Osteoblast (primary cell): ENCODE measurements at places on chromosomes 11 and 22. TPM values are rescaled to one million over a fixed set of nuclear protein-coding genes. Genes with fewer than 3 reads are reported as not detected.

The C11orf91 gene
- not detected in 2 replicates for total RNA-seq

The PTPRCAP gene
- total RNA-seq, result under 0.01 and 0.36 TPM in 2 replicates

The GRAMD1B gene
- total RNA-seq, result 15.2 and 16.8 TPM in 2 replicates

The CRYAB gene
- 54.3 and 55.4 TPM in 2 replicates for total RNA-seq

The NF2 gene
- total RNA-seq, result 72.7 and 84.0 TPM in 2 replicates

The ACTN3 gene
- under 0.01 TPM in 1 of 2 replicates, not detected in the other for total RNA-seq

The OR52H1 gene
- 0.29 and 0.36 TPM in 2 replicates for total RNA-seq

The KCNJ1 gene
- total RNA-seq, result not detected in 2 replicates

The MOV10L1 gene
- total RNA-seq, result 0.36 and 0.59 TPM in 2 replicates

The GRM5 gene
- total RNA-seq, result not detected in 2 replicates

The SEC14L6 gene
- total RNA-seq, result not detected in 2 replicates

The TRIM51 gene
- total RNA-seq, result not detected in 2 replicates

The RIMBP3C gene
- total RNA-seq, result 0.29 and 0.36 TPM in 2 replicates

DNA sequence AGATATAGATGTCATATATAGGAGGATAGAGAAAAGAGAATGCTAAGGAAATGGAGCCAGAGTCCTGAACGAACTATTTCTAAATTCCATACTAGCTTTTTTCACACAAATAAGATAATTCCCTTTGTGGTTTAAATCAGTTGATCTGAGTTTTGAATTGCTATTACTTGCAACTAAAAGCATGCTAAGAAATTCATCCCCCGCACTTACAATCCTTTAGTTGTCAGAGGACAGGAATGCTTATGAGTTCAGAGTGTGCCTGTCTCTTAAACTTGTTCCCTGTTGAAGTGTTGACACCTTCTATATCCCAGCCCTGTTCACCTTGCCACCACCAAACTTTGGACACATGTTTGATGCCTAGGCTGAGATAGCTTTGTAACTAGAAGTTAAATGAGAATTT, 406.2 kb downstream of the METTL15 start:
- H3K4me3 ChIP-seq, result no peak overlapping the region
- H3K27me3 ChIP-seq, result no peaks in the 10 kb centered on the region
- H3K36me3 ChIP-seq, result no peaks in the 10 kb centered on the region

GRCh38 chr11:17437366-17437765, 39.3 kb downstream of the ABCC8 start:
- H3K4me3 ChIP-seq, result no peak overlapping the region
- no peak for DNase-seq
- H3K27me3 ChIP-seq, result peaks cover 16% of the 10 kb centered on the region
- H3K27ac ChIP-seq, result no peak overlapping the region

DNA sequence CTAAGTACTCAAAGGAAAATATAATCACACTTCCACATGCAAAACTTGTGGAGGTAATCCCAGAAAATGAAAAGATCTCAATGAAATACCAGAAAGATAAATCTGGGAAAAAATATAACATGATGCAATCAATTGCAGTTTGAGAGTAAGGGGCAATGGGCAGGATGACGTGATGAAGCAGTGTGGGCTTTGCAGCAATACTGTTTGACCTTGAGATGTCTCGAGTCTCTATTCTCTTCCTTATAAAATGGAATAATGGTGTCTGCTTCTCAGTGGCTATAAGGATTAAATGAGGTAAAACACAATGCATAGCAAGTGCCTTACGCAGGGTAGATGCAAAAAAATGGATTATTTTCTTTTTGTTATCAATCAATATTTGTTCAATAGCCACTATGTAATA, 447.5 kb downstream of the BUD13 start:
- DNase-seq, result no peak
- no peak overlapping the region for H3K4me3 ChIP-seq
- no peaks in the 10 kb centered on the region for H3K27me3 ChIP-seq
- no peak overlapping the region for H3K27ac ChIP-seq
- no peaks in the 10 kb centered on the region for H3K36me3 ChIP-seq

- H3K27me3 ChIP-seq, result peaks cover 5% of the 10 kb centered on the region
- no peaks in the 10 kb centered on the region for H3K36me3 ChIP-seq
- H3K27ac ChIP-seq, result no peak overlapping the region
- H3K4me1 ChIP-seq, result no peaks in the 10 kb centered on the region
Measured at GRCh38 chr11:119880143-119880542, 151.1 kb upstream of the NECTIN1 start.

DNA sequence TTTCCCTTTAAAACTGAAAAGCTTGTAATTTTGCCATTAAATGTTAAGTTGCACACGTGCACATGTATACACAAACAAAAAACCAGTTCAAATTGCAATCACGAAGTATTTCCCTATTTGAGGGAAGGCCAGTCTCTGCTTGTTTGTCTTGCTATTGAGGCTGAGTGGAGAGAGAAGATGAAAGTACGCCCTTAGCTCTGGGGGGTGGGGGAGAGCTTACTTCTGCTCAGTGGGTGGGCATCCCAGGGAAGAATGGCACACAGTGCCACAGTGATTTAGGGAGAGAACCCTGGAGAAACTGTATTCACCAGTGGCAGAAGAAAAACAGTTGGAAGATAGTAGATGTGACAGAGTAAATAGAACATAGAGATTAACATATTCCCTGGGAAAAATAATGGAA, 8.7 kb downstream of the YAP1 start:
- no peak for DNase-seq
- H3K27ac ChIP-seq, result peak overlapping the region; percentile 60
- peaks cover 15% of the 10 kb centered on the region for H3K36me3 ChIP-seq
- no peak overlapping the region for H3K4me3 ChIP-seq
- H3K4me1 ChIP-seq, result peaks cover 72% of the 10 kb centered on the region

DNA sequence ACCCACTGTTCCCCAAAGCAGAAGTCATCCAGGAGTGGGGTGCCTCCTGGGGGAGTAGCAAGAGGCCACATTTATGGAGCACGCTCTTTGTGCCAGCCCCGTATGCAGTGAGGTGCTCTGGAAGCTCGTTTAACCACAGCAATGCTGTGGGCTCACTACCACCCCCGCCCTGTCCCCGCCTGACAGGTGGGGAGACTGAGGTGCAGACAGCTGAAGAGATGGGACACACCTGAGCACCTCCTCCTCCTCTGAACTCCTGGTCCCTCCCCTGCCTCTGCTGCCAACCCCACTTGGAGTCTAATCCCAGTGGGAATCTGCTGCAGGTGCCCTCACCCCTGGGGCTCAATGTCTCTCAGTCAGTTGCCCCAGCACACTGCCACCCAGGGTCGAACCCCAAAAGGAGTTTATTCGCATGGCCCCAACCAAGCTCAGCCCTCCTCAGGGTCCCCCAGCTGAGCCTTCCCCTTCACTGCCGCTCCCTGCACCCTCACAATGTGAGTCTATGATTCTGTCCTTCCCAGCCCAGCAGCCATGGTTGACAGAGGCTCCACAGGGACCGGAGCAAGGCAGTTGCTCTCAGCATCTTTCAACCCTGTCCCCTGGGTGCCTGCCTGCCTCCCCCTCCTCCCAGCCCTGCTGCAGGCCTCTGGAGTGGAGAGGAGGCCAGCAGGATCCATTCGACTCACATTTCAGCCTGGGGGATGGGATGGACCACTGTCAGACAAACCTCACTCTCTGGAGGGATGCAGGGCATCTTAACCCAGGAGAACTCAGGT, 13.3 kb upstream of the BCR start:
- H3K36me3 ChIP-seq, result no peaks in the 10 kb centered on the region
- no peak for DNase-seq
- no peaks in the 10 kb centered on the region for H3K4me1 ChIP-seq
- H3K27me3 ChIP-seq, result peaks cover 2% of the 10 kb centered on the region
- H3K4me3 ChIP-seq, result no peak overlapping the region

DNA sequence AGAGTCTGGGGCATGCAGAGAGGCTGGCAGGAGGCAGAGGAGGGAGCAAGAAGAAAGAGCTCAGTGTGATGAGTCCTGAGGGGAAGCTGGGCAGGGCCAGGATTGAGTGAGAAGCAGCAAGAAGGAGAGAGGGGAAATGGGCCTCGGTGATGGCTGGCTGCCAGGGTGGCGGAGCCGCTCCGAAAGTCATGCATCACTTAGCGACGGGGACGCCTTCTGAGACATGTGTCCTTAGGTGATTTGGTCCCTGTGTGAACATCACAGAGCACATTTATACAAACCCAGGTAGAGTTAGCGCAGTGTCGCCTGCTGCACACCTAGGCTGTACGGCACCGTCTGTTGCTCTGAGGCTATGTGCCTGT, 15.1 kb downstream of the TBC1D22A start:
- DNase-seq, result no peak
- no peak overlapping the region for H3K4me3 ChIP-seq
- no peak overlapping the region for H3K27ac ChIP-seq
- H3K27me3 ChIP-seq, result no peaks in the 10 kb centered on the region
- H3K4me1 ChIP-seq, result peaks cover 7% of the 10 kb centered on the region
- H3K36me3 ChIP-seq, result no peaks in the 10 kb centered on the region

- H3K27ac ChIP-seq, result no peak overlapping the region
- H3K36me3 ChIP-seq, result no peaks in the 10 kb centered on the region
- H3K4me3 ChIP-seq, result no peak overlapping the region
- H3K4me1 ChIP-seq, result no peaks in the 10 kb centered on the region
- DNase-seq, result peak; percentile 52
Measured at GRCh38 chr11:8242118-8242475, 21.6 kb downstream of the LMO1 start.

DNA sequence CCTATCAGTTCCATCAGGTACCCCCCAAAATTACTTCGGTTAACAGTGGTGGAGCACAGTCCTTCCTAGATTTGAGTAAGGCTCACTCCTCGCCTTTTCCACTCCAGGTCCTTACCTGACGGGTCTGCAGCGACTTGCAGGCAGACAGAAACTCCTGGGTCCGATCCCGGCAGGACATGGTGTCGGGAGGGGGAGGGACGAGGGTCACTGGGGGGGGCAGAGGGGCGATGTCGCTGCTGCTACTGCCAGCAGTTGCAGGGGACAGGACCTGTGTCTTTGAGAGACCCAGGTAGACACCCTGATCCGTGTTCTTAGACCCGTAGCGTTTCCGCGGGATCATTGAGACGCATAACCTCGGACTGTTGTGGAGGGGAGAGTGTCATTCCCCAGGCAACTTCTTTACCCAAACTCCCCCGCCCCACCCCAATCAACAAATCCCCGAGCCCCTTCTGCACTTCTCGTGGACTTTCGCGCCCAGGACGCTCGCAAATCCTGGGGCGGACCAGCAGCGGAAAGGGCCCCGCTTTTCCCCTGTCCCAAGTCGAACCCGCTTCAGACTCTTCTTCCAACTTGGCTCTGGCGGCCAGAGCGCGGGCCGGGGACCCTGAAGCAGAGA, 839 bp downstream of the STX5 start:
- no peaks in the 10 kb centered on the region for H3K27me3 ChIP-seq
- H3K4me1 ChIP-seq, result peaks cover 14% of the 10 kb centered on the region
- H3K36me3 ChIP-seq, result peaks cover 57% of the 10 kb centered on the region
- H3K27ac ChIP-seq, result peak overlapping the region; percentile 97
- peak overlapping the region; percentile 99 for H3K4me3 ChIP-seq

- no peaks in the 10 kb centered on the region for H3K27me3 ChIP-seq
- no peaks in the 10 kb centered on the region for H3K4me1 ChIP-seq
- H3K4me3 ChIP-seq, result no peak overlapping the region
- H3K27ac ChIP-seq, result no peak overlapping the region
Measured at GRCh38 chr11:134244593-134244992, 8.6 kb downstream of the THYN1 start.

DNA sequence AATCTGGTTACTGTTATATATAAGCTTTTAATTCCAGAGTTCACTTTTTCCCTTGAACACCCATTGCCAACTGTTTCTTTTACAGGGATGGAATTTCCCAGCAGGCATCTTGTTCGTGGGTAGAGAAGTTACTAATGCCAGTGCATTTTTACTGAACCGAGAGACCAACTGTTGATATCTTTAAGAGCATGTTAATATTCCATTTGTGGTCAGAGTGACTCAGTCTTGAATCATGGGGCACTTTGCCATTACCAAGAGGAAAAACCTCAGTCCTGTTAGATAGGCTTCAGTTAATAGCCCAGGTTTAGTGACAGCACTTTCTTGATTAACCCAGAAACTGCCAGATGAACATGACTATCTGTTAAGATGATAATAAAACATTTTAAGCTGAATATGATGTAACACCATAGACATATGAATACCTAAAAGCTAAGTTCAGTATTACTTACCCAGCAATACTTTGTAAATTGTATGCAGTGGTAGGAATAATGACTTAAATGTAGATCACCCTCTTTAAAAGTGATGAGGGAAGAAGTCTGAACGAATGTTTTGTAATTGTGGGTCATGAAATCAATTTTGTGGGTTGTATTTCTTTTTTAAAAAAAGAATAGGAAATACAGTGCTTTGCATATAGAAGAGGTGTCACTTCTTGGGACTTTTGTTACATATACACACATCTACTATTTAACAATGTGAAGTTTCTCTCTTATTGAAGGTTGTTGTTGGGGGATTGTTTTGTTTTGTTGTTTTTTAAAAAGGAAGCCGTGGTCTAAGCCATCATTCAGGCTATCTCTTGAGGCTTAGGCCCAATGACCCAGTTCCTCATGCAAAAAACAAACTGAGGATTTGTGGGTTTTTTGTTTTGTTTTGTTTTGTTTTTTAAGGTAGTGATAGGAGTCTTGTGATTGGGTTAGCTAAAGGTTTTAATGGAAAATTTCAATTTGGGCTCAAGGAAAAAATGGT, 79.2 kb upstream of the GRIK4 start:
- no peaks in the 10 kb centered on the region for H3K27me3 ChIP-seq
- H3K27ac ChIP-seq, result peak overlapping the region; percentile 94
- peak; percentile 39 for DNase-seq
- H3K4me1 ChIP-seq, result peaks cover 33% of the 10 kb centered on the region

GRCh38 chr22:46039535-46039934, 62.6 kb upstream of the WNT7B start:
- peaks cover 3% of the 10 kb centered on the region for H3K36me3 ChIP-seq
- DNase-seq, result peak; percentile 43
- H3K4me3 ChIP-seq, result no peak overlapping the region
- no peaks in the 10 kb centered on the region for H3K27me3 ChIP-seq
